Activated B cell treated with CpG ODN at 0.5 μM for 24 hours (primary cell): ENCODE measurements at places on chromosomes 16 and 17.
A peak's percentile ranks its signal among the peaks of the same experiment; 100 is the strongest.

GRCh38 chr16:17277981-17278381, 192.8 kb downstream of the XYLT1 start:
- peak overlapping the region; percentile 32 for H3K4me3 ChIP-seq
- no peaks in the 10 kb centered on the region for H3K36me3 ChIP-seq
- no peaks in the 10 kb centered on the region for H3K27me3 ChIP-seq
- peak; percentile 25 for DNase-seq

DNA sequence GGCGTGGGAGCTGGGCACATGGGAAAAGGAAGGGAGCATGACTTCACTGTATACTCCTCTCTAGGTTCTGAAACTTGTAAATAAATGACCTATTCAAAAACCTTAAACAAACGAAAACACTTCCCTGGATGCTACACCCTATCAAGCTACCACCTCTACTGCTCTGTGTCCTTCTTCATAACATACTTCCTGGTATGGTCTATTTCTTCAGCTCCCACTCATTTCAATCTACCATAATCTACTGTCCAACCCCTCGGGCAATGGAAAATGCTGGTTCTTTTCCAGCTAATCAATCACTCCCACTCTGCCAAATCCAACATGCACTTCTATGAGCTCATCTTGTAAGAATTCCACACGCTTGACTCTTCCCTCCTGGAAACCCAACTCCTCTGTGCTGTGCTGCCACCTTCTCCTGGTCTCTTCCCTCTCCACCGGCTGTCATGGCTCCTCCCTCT, 42.4 kb downstream of the AMFR start:
- H3K36me3 ChIP-seq = peaks cover 99% of the 10 kb centered on the region
- H3K4me1 ChIP-seq = no peaks in the 10 kb centered on the region
- no peak overlapping the region for H3K27ac ChIP-seq
- DNase-seq = no peak
- H3K4me3 ChIP-seq = no peak overlapping the region

DNA sequence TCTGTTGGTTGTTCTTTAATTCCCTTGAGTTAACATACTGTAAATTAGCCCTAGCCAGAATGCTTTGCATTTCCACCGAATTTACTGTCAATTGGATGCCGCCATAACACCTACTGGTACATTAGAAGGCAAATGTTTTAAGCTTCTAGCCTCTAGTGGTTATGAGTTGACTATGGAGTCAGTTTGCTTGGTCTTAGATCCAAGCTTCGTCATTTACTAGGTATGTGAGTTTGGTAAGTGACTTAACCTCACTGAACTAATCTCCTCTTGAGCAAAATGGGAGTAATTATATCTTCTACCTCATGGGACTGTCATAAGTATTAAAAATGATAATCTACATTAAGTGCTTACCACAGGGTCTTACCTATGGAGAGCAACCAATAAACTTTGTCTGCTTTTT, 20.4 kb upstream of the CDH11 start:
- H3K27ac ChIP-seq = no peak overlapping the region
- no peak overlapping the region for H3K4me3 ChIP-seq
- DNase-seq = no peak
- no peaks in the 10 kb centered on the region for H3K36me3 ChIP-seq

- no peak overlapping the region for H3K4me3 ChIP-seq
- peaks cover 8% of the 10 kb centered on the region for H3K27me3 ChIP-seq
- no peaks in the 10 kb centered on the region for H3K4me1 ChIP-seq
Measured at GRCh38 chr16:26913851-26914250, 152.9 kb upstream of the C16orf82 start.

DNA sequence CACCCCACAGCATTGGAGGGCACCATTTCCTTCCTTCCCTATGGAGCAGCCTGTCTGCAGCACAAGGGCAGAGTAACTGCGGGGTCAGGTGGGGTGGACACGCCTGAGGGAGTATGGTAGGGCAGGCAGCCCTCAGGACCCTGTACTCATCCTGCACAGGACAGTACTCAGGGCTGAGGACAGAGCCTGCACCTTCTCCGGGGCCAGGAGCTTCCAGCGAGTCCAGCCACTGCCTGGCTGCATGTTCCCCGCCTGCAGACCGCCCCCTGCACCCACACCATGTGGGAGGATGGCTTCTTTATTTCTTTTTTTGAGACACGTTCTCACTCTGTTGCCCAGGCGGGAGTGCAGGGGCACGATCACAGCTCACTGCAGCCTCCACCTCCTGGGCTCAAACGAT, 47.6 kb upstream of the CDC42EP4 start:
- no peaks in the 10 kb centered on the region for H3K4me1 ChIP-seq
- H3K36me3 ChIP-seq = peaks cover 15% of the 10 kb centered on the region
- H3K4me3 ChIP-seq = no peak overlapping the region

DNA sequence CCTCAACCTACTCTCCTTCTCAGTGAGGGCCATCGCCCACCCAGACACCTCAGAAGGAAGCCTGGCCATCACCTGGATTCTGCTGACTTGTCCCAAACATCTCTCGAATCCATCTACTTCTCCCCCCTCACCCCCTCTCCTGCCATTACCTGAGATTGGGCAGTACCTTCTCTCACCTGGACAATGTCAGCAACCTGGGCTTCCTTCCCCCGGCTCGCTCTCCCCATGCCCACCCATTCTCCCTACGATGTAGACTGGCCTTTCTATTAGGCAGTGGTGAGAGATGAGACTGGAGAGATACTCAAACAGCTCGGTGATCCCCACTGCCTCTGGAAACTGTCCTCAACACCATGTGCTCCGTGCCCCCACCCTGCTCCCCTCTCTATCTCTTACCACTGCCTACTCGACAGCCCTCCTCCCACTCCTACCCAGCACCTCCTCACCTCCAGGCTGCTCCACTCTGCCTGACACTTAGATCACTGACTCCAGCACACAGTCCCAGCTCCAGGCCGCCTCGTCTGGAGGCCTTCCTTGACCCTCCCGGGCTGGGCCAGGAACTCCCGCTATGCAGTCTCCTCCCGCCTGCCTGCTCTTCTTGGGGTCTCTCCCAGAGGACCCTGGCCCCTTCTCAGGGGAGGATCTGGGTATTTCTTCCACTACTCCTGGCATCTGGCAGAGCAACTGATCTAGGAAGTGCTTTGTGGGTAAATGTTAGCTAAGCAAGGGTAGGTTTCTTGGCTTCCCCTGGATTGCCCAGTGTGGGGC, 235.8 kb upstream of the NLRP1 start:
- H3K36me3 ChIP-seq = no peaks in the 10 kb centered on the region
- H3K4me1 ChIP-seq = no peaks in the 10 kb centered on the region
- peaks cover 17% of the 10 kb centered on the region for H3K27me3 ChIP-seq
- no peak for DNase-seq

- H3K4me1 ChIP-seq = no peaks in the 10 kb centered on the region
- no peak overlapping the region for H3K4me3 ChIP-seq
- DNase-seq = no peak
- no peaks in the 10 kb centered on the region for H3K36me3 ChIP-seq
- H3K27ac ChIP-seq = no peak overlapping the region
Measured at GRCh38 chr16:78448658-78449271, 349.3 kb downstream of the WWOX start.

GRCh38 chr16:28188085-28188916, 23.5 kb downstream of the XPO6 start:
- DNase-seq = no peak
- peaks cover 28% of the 10 kb centered on the region for H3K36me3 ChIP-seq
- peaks cover 93% of the 10 kb centered on the region for H3K4me1 ChIP-seq
- peak overlapping the region; percentile 75 for H3K4me3 ChIP-seq
- peak overlapping the region; percentile 91 for H3K27ac ChIP-seq
- no peaks in the 10 kb centered on the region for H3K27me3 ChIP-seq

- H3K27ac ChIP-seq = peak overlapping the region; percentile 92
- H3K4me1 ChIP-seq = peaks cover 94% of the 10 kb centered on the region
- peak; percentile 47 for DNase-seq
- H3K36me3 ChIP-seq = no peaks in the 10 kb centered on the region
Measured at GRCh38 chr16:85988723-85989313, 89.9 kb downstream of the IRF8 start.

DNA sequence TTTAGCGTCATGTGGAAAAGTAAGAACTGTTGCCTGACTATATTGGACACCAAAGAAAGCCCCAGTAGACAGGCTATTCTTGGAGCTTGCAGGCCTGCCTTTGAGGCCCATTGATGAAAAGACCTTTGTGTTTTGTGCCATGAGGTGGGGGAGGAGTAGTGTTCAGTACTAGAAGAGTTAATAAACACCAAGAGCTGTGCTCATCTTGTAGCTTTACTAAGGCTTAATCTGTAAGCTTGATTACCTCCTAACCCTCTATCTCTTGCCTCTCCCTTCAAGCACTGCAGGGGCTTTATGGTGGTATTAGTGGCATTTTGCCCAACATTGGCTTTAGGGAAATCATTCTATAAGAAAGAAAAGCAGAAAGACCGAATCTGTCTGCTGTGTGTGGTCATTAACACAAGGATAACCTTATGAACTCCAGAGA, 220.2 kb upstream of the TBX2 start:
- peaks cover 8% of the 10 kb centered on the region for H3K4me1 ChIP-seq
- no peaks in the 10 kb centered on the region for H3K36me3 ChIP-seq
- H3K4me3 ChIP-seq = no peak overlapping the region
- H3K27me3 ChIP-seq = no peaks in the 10 kb centered on the region
- no peak for DNase-seq

DNA sequence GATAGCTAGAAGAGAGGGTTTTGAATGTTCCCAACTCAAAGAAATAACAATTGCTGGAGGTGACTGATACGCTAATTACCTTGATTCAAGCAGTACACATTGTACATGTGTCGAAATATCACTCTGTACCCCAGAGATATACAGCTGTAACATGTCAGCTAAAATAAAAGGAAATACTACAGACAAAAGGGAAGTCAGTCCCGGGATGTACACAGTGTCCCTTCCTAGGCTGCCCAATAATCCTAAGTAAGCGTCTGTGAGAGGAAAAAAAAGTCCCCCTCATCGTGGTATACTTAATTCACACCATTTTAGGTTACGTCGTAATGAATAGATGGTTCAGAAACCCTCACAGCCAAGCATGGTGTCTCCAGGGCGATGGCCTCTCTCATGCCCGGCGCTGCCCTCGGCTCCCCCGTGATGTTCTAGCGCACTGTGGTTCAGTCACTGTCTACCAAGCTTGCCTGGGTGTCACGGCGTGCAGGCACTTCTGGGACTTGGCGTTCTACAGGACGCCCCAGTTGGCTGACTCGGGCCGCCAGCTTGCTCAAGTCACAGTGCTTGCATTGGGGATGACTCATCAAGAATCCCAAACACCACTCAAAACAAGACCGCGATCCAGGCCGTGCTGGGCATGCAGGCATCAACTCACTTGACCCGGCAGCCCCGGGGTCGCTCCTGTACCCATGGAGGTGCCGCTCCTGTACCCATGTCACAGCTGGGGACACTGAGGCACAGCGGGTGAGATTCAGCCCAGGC, 27.6 kb downstream of the CCDC40 start:
- H3K4me1 ChIP-seq = no peaks in the 10 kb centered on the region
- DNase-seq = no peak
- H3K36me3 ChIP-seq = no peaks in the 10 kb centered on the region
- H3K4me3 ChIP-seq = no peak overlapping the region

DNA sequence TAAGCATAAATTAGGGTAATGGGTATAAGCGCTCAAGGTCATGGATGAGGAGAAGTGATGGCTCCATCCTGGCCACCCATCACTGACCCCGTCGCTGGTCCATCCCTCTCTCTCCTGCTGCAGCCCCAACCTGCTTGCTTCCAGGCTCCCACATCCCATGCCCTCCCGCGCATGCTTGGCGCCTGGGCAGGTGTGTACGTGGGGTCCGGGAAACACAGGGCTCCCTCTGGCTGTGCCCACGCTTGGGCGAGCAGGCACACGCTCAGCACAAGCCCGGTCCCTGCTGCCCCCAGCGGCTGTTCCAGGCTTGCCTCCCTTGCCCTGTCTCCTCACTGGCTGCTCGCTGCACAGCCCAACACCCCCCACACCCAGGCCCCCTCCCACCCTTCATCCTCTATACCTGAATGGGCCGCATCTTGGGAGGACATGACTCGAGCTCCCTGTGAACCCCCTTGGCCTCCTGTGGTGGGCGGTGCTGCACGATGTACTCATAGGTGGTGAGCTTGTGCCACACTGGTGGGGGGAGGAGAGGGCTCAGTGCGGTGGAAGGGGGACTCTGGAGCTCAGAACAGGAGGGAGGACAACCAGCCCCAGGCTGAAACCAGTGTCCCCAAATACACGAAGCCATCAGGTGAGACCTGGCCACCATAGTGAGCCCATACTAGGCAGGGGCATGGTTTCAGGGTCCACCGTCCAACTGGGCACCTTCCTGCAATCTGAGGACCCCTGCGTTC, 4.7 kb upstream of the TPPP3 start:
- H3K27ac ChIP-seq = no peak overlapping the region
- H3K4me3 ChIP-seq = no peak overlapping the region
- DNase-seq = no peak
- peaks cover 11% of the 10 kb centered on the region for H3K27me3 ChIP-seq

DNA sequence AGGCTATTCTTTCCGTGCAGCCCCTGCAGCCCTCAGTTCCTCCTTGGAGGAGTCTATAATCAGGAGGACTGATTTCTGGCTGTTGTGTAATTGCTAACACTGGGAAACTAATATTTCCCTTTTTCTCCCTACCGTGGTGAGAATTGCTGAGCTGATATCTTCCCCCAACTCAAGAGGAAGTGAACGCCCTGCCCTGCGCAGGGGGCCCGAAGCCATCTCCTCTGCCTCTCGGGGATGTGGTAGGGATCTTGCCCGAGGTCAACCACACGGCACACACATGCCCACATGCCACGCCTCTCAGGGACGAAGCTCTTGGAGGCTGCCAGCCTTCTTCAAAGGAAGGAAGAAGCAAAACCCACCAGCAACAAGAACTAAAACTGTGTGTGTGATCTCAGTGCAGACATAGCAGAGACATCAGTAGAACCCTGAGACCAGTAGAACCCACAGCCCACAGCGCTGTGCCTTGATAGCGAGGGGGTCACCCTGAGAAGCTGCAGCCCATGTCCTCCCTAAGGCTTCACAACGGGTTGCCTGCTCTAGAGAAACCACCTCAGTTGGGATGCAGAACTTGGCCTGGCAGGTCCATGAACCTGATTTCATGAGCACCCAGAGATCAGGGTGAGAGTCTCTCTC, 8.9 kb upstream of the ULK2 start:
- peaks cover 11% of the 10 kb centered on the region for H3K4me1 ChIP-seq
- no peak for DNase-seq
- H3K27me3 ChIP-seq = peaks cover 27% of the 10 kb centered on the region
- no peak overlapping the region for H3K27ac ChIP-seq
- no peak overlapping the region for H3K4me3 ChIP-seq

GRCh38 chr16:50154420-50154950, 1.4 kb downstream of the TENT4B start:
- peaks cover 47% of the 10 kb centered on the region for H3K4me1 ChIP-seq
- no peaks in the 10 kb centered on the region for H3K27me3 ChIP-seq
- no peaks in the 10 kb centered on the region for H3K36me3 ChIP-seq
- peak overlapping the region; percentile 16 for H3K27ac ChIP-seq
